PC-3 (cell line): ENCODE measurements at places on chromosomes 4 and X.

DNA sequence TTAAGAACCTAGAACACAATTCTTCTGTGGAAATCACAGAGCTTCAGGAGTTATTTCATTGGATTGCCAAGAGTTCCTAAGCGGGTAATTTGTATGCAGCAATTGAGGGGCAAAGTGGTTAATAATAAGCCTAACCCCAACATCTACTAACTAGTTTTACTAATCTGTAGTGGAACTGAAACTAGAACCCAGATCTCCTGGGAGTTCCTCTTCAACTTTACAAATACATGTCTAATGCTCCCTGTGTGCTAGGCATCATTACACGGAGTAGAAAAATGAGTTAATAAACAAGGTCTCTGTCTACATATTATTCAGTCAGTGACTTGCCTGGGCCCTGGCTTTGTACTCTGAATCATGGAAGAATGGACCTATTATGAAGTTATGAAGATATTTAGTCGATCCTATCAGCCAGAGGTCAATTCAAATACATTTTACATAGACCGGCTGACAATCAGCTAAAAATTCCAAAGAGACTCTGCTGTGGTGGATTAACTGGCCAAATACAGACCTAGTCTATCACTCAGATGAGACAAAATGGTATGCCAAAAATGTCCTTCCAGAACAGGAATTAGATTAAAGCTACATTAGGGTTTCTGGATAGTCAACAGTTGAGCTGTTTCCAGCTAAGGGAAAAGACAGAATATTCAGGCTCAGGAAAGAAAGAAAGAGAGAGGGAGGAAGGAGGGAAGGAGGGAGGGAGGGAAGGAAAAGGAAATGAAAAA, 326.0 kb downstream of the FBXW7 start:
- no peak for DNase-seq

DNA sequence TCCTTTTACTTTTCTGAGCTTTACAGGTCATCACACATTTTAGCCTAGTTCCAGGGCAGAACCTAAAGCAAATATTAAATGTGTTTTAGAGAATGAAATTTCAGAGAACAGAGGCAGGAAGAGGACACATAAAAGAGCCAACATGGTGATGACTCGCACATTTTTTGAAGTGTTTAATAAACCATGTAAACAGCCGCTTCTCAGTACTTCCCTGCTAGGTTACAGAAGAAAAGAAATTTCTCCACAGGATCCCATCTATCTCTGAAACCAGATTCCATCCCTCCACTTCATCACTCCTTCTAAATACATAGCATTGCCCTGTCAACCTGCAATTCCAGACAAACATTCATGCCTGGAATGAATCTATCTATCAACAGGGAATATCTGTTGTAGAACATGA, 949.5 kb upstream of the PCDH7 start:
- DNase-seq: peak; percentile 35

GRCh38 chr4:83759611-83760010, 223.7 kb downstream of the GPAT3 start:
- DNase-seq: no peak

DNA sequence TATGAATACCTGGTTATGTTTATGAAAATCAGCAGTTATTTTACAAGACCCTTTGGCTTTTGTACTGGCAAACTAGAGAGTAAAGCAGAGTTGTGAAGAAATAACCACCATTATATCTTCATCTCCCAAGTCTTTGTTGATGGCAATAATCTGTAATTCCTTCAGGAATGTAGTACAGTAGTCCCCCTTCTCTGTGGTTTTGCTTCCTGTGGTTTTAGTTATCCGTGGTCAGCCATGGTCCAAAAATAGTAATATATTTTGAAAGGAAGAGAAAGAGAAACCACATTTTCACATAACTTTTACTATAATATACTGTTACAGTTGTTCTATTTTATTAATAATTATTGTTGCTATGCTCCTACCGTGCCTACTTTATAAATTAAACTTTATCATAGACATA, 27.8 kb downstream of the BANK1 start:
- DNase-seq: no peak

GRCh38 chrX:38558686-38559085, 2.7 kb upstream of the TSPAN7 start:
- no peak for DNase-seq

DNA sequence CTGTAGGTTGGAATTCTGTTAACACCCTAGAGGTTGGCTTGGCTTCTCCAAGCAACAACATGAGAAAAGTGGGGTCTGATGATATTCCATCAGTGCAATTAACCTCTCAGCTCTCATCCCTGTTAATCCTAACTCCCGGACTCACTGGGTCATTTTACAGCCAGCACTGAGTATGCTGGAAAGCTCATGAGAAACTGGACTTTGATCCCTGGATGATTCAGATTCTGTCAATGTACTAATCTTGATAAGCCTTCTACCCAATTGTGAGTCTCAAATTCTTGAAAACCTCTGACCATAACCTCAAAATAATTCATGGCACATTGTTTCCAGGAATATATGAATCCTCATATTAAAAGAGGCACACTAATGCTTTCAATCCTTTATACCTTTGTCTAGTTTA, 244.3 kb upstream of the DCAF8L1 start:
- peak; percentile 20 for DNase-seq

DNA sequence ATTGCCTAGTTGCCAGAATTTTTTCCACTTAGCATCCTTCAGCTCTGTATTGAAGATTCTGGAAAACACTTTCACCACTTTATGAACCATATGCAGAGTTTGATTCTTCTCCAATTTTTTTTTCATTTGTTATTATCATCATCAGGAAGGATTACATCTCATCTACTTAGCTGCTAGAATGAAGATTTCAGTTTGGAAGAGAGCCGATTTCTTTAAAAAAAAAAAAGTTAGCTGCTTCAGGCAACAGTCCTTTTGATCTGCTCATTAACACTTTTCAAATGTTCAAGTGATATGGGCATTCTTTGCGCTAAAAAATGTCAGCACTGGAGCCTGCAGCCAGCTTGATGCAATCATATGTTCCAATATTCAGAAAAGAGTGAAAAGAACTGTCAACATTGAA, 76.2 kb downstream of the ANTXR2 start:
- no peak for DNase-seq

- DNase-seq: no peak
These were observed 87.9 kb downstream of the CRLF2 start for GRCh38 chrX:1124531-1124930.

- no peak for DNase-seq
These were observed 237.0 kb downstream of the SCFD2 start for GRCh38 chr4:53128706-53129357.

GRCh38 chr4:168930413-168931196, 79.5 kb downstream of the CBR4 start:
- no peak for DNase-seq

- DNase-seq: peak; percentile 56
These were observed at the start of gene ZNF827 for GRCh38 chr4:145938618-145939440. ZNF827 (minus strand) TSS chr4:145938823; CDS start chr4:145938407, 416 bp downstream.

- peak; percentile 31 for DNase-seq
These were observed 68.7 kb upstream of the ADAD1 start for GRCh38 chr4:122309988-122310626.

- no peak for DNase-seq
These were observed 4.3 kb downstream of the CXCL9 start for GRCh38 chr4:76003035-76003434.

DNA sequence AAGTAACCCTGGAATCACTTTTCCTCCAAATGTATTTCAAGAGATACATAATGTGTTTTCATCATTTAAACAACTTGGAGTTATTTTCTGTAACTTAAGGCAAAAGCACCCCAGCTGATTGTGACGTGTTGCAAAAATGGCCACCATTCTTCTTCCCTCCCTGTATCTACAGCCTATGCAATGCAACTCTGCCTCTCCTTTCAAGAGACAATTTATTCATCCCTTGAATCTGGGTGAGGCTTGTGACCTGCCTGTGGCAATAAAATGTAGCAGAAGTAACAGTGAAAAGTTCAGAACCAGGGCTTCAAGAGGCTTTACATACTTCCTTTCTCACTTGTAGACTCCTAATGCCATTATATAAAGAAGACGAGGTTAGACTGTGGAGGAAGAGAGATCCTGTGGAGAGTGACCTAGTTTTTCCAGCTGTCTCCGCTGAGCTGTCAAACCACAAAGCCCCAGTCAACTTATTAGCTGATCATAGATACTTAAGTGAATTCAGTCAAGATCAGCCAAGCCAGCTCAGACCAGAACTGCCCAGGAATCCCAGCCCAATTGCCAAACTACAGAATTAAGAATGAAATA, 81.0 kb upstream of the KLF3 start:
- no peak for DNase-seq

DNA sequence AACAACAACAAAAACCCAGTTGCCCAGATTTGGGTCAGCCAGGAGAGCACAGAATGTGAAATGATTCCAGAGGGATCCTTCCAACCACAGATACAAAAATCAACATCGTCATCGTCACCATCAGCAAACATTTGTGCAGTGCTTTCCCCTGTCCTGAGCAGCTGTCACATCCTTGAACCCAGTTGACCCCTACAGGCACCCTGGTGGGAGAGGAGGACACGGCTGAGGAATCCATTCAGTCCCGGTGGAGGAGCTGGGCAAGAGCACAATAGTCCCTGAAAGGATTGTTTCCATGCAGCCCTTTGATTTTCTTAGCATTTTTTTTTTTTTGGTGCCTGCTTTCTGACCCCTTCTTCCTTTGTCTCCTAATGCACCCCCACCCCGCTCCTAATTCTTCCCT, 37.1 kb upstream of the STX18 start:
- DNase-seq: no peak

- DNase-seq: no peak
These were observed 125.3 kb upstream of the CLNK start for GRCh38 chr4:10809905-10810304.
